ENCODE measurements at places on chromosomes 3 and 15.

GRCh38 chr15:69153046-69153445 lies 7.4 kb upstream of the GLCE start:
- H3K4me3 ChIP-seq = no peak overlapping the region
- no peaks in the 10 kb centered on the region for H3K4me1 ChIP-seq
- no peak for DNase-seq

- no peak for DNase-seq
- no peaks in the 10 kb centered on the region for H3K36me3 ChIP-seq
- no peaks in the 10 kb centered on the region for H3K27me3 ChIP-seq
- no peak overlapping the region for H3K27ac ChIP-seq
Observed at GRCh38 chr15:89695198-89695597, 4.6 kb downstream of the WDR93 start.

DNA sequence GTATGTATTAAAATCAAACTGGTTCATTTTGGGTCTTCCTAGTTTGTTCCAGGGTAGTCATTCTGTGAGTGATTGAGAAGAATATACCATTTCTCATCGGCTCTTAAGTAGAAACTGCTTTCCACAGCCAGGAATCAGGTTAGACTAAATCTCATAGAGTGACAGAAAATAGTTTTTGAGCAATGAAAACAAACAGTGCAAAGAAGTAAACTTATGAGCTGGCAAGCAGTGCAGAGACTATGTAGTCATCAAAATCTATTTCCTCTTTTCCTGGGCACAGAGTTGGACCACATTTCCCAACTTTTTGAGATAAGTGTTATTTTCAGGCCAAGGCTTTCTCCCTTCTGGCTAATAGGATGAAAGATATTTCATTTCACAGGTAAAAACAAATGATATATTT lies 66.5 kb downstream of the UBE3A start:
- no peak overlapping the region for H3K27ac ChIP-seq
- peaks cover 86% of the 10 kb centered on the region for H3K36me3 ChIP-seq
- H3K27me3 ChIP-seq = no peaks in the 10 kb centered on the region
- H3K4me3 ChIP-seq = no peak overlapping the region
- no peak for DNase-seq

DNA sequence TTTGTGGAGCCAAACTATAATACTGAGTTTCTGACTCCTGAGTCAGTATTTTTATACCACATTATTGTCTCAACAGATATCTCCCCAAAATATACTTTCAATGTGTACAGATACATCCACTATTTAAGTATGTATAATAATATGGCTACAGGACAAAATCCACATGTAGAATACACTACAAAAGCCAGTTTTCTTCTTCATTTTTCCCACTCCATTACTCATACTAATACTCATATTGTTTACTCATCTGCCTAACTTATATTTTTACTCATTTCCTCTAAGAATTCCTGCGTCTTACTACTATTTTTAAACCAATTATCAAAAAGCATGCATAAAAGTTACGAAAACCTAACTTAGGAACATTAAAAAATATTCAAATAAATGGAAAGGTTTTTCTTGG lies 440.8 kb downstream of the ZNF385D start:
- no peak overlapping the region for H3K27ac ChIP-seq
- H3K4me1 ChIP-seq = no peaks in the 10 kb centered on the region
- H3K36me3 ChIP-seq = no peaks in the 10 kb centered on the region
- DNase-seq = no peak

DNA sequence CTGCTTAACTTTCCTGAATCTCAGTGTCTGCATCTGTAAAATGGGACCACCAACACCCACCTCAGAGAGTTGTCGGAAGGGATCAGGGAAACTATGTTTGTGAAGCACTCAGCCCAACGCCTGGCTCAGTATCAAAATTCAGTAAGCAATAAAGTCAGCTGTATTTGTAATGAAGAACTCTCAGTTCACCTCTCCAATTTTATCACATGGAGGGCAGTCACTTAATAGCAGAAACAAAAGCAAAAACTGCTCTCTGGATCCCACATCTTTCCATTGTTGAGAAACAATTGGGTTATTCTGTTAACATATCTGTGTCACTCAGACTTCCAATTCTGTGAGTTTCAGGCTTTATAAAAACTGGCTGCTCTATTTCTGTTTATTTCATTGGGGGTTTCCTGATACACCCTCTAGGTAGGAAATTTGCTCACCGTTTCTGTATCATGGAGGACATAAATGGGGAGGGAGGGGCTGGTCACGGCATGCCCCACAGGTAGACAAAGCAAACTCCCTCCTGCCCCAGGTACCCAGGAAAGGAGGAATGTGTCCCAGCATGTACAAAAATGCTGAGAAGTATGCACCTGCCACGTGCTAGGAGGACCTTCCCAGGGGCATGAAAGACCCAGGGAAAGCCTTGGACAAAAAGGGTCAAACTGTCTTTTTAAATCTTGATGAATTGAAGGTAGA lies 81.4 kb upstream of the LMOD3 start:
- H3K4me3 ChIP-seq = no peak overlapping the region
- no peaks in the 10 kb centered on the region for H3K36me3 ChIP-seq
- H3K4me1 ChIP-seq = peaks cover 38% of the 10 kb centered on the region
- DNase-seq = no peak

DNA sequence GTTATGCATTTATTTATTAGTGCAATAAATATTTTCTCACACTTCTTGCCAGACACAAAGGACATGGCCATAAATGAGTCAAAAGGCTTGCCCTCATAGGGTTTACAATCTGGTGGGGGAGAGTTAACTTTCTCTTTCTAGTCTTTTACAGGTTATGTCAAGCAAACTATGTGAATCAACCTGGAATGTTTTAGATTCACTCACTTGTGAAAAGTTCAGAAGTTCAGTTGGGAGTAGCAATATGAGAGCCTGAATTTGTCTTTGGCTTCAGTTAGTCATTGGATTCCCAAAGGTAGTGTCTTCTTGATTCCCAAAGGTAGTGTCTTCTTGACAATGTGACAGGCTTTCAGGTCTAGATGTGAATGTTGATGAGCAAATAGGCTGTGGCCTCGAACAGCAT lies 264.8 kb downstream of the SOX2 start:
- no peak overlapping the region for H3K4me3 ChIP-seq
- H3K27me3 ChIP-seq = no peaks in the 10 kb centered on the region
- H3K4me1 ChIP-seq = no peaks in the 10 kb centered on the region
- no peaks in the 10 kb centered on the region for H3K36me3 ChIP-seq
